Adrenal gland (tissue), 19 donors: ENCODE measurements at places on chromosomes 7 and 10. TPM values are rescaled to one million over a fixed set of nuclear protein-coding genes. Genes with fewer than 3 reads are reported as not detected.

MACC1 gene
- 1.3 TPM for polyA plus RNA-seq

NPY4R gene
- polyA plus RNA-seq, result not detected

JCAD gene
- 17.1 TPM for polyA plus RNA-seq

WNT16 gene
- 0.07 TPM for polyA plus RNA-seq

CLRN3 gene
- polyA plus RNA-seq, result not detected

STEAP4 gene
- 18.0 TPM for polyA plus RNA-seq

ZNF3 gene
- 25.5 TPM for polyA plus RNA-seq

LBX1 gene
- polyA plus RNA-seq, result not detected

DNAH11 gene
- 8.8 TPM for polyA plus RNA-seq

FFAR4 gene
- polyA plus RNA-seq, result 0.20 TPM

CYP2C19 gene
- not detected for polyA plus RNA-seq

GRCh38 chr7:139099172-139099947 is 10.2 kb downstream of the ZC3HAV1 start:
- H3K27me3 ChIP-seq, result no peaks in the 10 kb centered on the region
- no peak overlapping the region for H3K27ac ChIP-seq
- H3K36me3 ChIP-seq, result no peaks in the 10 kb centered on the region
- peaks cover 24% of the 10 kb centered on the region for H3K4me1 ChIP-seq
- no peak for DNase-seq

DNA sequence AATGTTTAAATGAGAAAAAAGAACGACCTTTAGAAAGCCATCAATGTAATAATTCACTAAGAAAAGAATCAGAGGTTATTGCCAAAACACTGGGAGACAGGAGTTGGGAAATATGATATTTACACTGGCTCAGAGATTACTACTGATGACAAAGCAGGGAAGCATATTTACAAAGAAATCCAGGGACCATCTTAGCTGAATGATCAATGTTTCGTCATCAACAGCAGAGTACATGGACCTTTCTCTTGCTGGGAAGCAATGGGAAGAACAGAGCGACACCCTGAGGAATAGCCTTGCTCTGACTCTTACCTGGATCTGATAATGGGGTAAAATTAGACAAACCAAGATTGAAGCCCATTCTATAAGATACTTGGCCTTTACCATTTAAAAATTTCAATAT is 1293.5 kb downstream of the XPNPEP1 start:
- no peaks in the 10 kb centered on the region for H3K4me1 ChIP-seq
- H3K4me3 ChIP-seq, result no peak overlapping the region
- no peaks in the 10 kb centered on the region for H3K27me3 ChIP-seq
- DNase-seq, result no peak
- H3K36me3 ChIP-seq, result no peaks in the 10 kb centered on the region
- no peak overlapping the region for H3K27ac ChIP-seq

GRCh38 chr10:69657430-69657829 is 27.4 kb downstream of the FAM241B start:
- H3K27ac ChIP-seq, result no peak overlapping the region
- H3K4me3 ChIP-seq, result no peak overlapping the region
- no peaks in the 10 kb centered on the region for H3K4me1 ChIP-seq
- DNase-seq, result no peak

GRCh38 chr10:49448924-49449323 is 53.0 kb upstream of the DRGX start:
- H3K4me3 ChIP-seq, result no peak overlapping the region
- no peak overlapping the region for H3K27ac ChIP-seq
- no peaks in the 10 kb centered on the region for H3K36me3 ChIP-seq

DNA sequence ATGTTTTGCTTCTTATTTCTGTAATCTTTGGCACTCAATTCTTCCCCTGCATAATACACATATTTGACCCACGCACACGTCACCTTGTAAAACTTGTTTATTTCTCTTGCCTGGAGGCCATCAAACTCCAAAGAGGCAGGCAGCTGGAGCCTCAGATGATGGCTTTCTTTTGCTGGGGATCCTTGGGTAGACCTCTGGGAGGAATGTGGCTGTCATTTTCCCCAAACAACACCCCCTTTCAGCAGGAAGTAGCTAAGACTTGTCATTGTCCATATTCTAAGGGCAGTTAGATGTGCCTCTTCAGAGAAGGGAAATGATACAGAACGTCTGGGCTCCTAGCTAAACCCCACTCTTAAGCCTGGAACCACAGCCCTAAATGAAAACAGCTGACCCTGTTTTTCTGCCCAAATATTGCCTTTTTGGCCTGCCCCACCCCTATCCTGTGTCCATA is 111.3 kb downstream of the ITGB8 start:
- no peak for DNase-seq
- no peaks in the 10 kb centered on the region for H3K36me3 ChIP-seq

GRCh38 chr10:18157881-18158280 is 17.7 kb downstream of the CACNB2 start:
- H3K27me3 ChIP-seq, result no peaks in the 10 kb centered on the region
- no peak overlapping the region for H3K27ac ChIP-seq
- DNase-seq, result no peak
- no peaks in the 10 kb centered on the region for H3K36me3 ChIP-seq
- no peaks in the 10 kb centered on the region for H3K4me1 ChIP-seq

GRCh38 chr7:2524808-2525657 is 5.5 kb downstream of the LFNG start:
- H3K27me3 ChIP-seq, result no peaks in the 10 kb centered on the region
- H3K4me3 ChIP-seq, result no peak overlapping the region
- peaks cover 77% of the 10 kb centered on the region for H3K4me1 ChIP-seq
- H3K27ac ChIP-seq, result peak overlapping the region; percentile 58
- peaks cover 23% of the 10 kb centered on the region for H3K36me3 ChIP-seq

DNA sequence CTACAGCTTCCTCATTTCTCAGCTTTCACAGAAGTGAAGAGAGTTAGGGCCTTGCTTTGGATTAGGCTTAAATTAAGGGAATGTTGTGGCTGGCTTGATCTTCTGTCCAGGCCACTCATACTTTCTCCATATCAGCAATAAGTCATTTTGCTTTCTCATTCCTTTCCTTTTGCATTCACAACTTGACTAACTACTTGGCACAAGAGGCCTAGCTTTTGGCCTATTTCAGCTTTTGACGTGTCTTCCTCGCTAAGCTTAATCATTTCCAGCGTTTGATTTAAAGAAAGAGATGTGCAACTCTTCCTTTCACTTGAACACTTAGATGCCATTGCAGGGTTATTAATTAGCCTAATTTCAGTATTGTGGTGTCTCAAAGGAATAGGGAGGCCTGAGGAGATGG is 712.0 kb downstream of the INHBA start:
- no peak overlapping the region for H3K27ac ChIP-seq
- no peak for DNase-seq
- no peaks in the 10 kb centered on the region for H3K4me1 ChIP-seq
- no peaks in the 10 kb centered on the region for H3K36me3 ChIP-seq
- no peaks in the 10 kb centered on the region for H3K27me3 ChIP-seq
- no peak overlapping the region for H3K4me3 ChIP-seq

- H3K4me1 ChIP-seq, result peaks cover 29% of the 10 kb centered on the region
- H3K4me3 ChIP-seq, result peak overlapping the region; percentile 96
- no peaks in the 10 kb centered on the region for H3K36me3 ChIP-seq
- peak; percentile 58 for DNase-seq
- H3K27ac ChIP-seq, result peak overlapping the region; percentile 97
- no peaks in the 10 kb centered on the region for H3K27me3 ChIP-seq
Observed at GRCh38 chr10:97319671-97320479, 804 bp downstream of the FRAT1 start.

DNA sequence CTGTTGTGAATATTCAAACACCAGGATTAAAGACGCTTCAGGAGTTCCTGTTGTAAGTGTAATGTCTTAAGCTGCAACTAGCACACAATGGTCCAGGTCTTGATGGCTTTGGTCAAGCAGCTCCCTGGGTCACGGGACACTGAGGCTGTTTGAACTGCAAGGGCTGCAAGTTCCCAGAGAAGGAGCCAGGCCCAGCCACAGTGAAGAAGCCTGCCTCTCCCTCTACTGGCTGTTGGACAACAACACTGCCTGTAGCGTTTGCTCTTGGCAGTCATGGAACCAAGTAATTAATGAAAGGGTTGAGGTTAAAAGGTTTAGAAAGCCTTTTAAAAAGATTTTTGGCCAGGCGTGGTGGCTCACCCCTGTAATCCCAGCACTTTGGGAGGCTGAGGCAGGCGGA is 31.9 kb upstream of the GUSB start:
- H3K4me3 ChIP-seq, result no peak overlapping the region
- H3K27me3 ChIP-seq, result no peaks in the 10 kb centered on the region
- peak; percentile 27 for DNase-seq
- H3K27ac ChIP-seq, result no peak overlapping the region
- H3K36me3 ChIP-seq, result no peaks in the 10 kb centered on the region
- no peaks in the 10 kb centered on the region for H3K4me1 ChIP-seq

GRCh38 chr7:16934722-16935340 is 53.0 kb upstream of the AGR3 start:
- H3K4me1 ChIP-seq, result no peaks in the 10 kb centered on the region
- no peaks in the 10 kb centered on the region for H3K36me3 ChIP-seq
- no peak overlapping the region for H3K4me3 ChIP-seq
- no peak overlapping the region for H3K27ac ChIP-seq
- no peak for DNase-seq

- no peak overlapping the region for H3K27ac ChIP-seq
- no peak overlapping the region for H3K4me3 ChIP-seq
- H3K36me3 ChIP-seq, result no peaks in the 10 kb centered on the region
- H3K4me1 ChIP-seq, result no peaks in the 10 kb centered on the region
- no peaks in the 10 kb centered on the region for H3K27me3 ChIP-seq
Observed at GRCh38 chr10:14712991-14713424, 61.7 kb downstream of the FAM107B start.

GRCh38 chr7:30926313-30926712 is 14.7 kb downstream of the AQP1 start:
- H3K27me3 ChIP-seq, result no peaks in the 10 kb centered on the region
- H3K4me3 ChIP-seq, result no peak overlapping the region
- H3K4me1 ChIP-seq, result peaks cover 4% of the 10 kb centered on the region
- no peak overlapping the region for H3K27ac ChIP-seq
- H3K36me3 ChIP-seq, result no peaks in the 10 kb centered on the region

GRCh38 chr7:155674556-155674955 is 30.1 kb downstream of the RBM33 start:
- H3K4me3 ChIP-seq, result no peak overlapping the region
- no peaks in the 10 kb centered on the region for H3K36me3 ChIP-seq
- H3K27ac ChIP-seq, result no peak overlapping the region

GRCh38 chr10:127968659-127969058 is 61.8 kb downstream of the PTPRE start:
- no peak overlapping the region for H3K27ac ChIP-seq
- peaks cover 31% of the 10 kb centered on the region for H3K4me1 ChIP-seq
- no peak overlapping the region for H3K4me3 ChIP-seq
- H3K27me3 ChIP-seq, result no peaks in the 10 kb centered on the region

- H3K27me3 ChIP-seq, result no peaks in the 10 kb centered on the region
- no peaks in the 10 kb centered on the region for H3K36me3 ChIP-seq
- no peak overlapping the region for H3K4me3 ChIP-seq
- no peaks in the 10 kb centered on the region for H3K4me1 ChIP-seq
Observed at GRCh38 chr7:45203459-45203858, 45.9 kb downstream of the RAMP3 start.

GRCh38 chr7:37481722-37482288 is 33.1 kb upstream of the ELMO1 start:
- no peak overlapping the region for H3K4me3 ChIP-seq
- H3K27ac ChIP-seq, result no peak overlapping the region
- DNase-seq, result no peak
- H3K27me3 ChIP-seq, result no peaks in the 10 kb centered on the region
- no peaks in the 10 kb centered on the region for H3K36me3 ChIP-seq

DNA sequence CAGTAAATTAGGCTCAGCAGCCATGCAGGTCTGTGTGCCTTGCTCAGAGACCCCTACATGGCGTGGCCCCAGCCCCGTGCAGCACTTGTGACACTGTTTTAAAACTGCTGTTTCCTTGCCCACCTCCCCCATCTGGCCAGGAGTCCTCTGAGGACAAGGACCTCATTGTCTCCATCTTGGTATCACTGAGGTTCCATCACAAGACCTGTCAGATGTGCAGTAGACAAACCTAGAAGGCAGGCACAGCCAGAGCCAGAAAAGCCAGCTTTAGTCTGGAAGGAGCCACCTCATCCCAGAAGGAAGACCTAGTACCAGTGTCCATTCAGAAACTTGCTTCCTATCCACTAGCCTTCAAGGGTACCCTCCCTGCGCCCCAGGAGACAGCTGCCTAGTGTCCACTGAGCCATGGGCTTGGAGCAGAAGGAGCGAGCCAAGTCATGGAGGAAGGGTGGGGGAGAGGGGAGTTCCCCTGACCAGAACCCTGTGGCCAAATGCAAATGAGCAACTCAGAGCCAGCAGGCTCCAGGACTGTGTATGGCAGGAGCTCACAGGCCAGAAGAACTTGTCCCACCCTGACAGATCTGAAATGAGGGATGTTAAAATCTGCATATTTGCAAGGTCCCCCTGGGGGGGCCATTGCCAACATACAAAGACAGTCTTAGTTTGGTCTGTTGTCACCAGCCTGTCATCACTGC is 176.1 kb downstream of the SH3PXD2A start:
- no peak overlapping the region for H3K4me3 ChIP-seq
- no peaks in the 10 kb centered on the region for H3K27me3 ChIP-seq
- H3K36me3 ChIP-seq, result no peaks in the 10 kb centered on the region
- H3K4me1 ChIP-seq, result no peaks in the 10 kb centered on the region

DNA sequence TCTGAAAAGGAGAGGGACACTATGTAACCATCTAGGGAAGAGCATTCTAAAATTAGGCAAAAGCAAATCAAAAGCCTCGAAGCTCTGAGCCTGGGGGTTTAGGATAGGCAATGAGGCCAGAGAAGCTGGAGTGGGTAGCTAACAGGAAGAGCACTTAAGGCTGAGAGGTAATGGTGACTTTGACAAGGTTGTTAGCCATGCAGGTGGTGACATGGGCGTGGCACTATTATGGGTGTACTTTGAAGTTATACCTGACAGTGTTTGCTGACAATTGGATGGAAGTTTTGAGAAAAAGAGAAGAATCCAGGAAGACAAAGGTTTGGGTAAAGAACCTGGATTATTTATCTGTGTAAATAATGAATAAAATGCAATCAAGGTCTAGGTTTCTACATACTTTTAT is 383.0 kb upstream of the SEMA3C start:
- H3K27me3 ChIP-seq, result no peaks in the 10 kb centered on the region
- no peak overlapping the region for H3K27ac ChIP-seq

GRCh38 chr10:104329735-104330134 is 8.5 kb downstream of the ITPRIP start:
- DNase-seq, result no peak
- H3K27me3 ChIP-seq, result no peaks in the 10 kb centered on the region
- H3K4me3 ChIP-seq, result no peak overlapping the region
- H3K27ac ChIP-seq, result peak overlapping the region; percentile 44
- peaks cover 60% of the 10 kb centered on the region for H3K4me1 ChIP-seq

- peaks cover 24% of the 10 kb centered on the region for H3K36me3 ChIP-seq
- H3K4me3 ChIP-seq, result peak overlapping the region; percentile 13
- peaks cover 29% of the 10 kb centered on the region for H3K4me1 ChIP-seq
- DNase-seq, result peak; percentile 74
Observed at GRCh38 chr7:150340024-150340749, 1.2 kb downstream of the RARRES2 start.

GRCh38 chr7:20305726-20306125 is 25.0 kb upstream of the ITGB8 start:
- no peak overlapping the region for H3K4me3 ChIP-seq
- H3K4me1 ChIP-seq, result no peaks in the 10 kb centered on the region
- H3K36me3 ChIP-seq, result no peaks in the 10 kb centered on the region
- no peak for DNase-seq
- no peak overlapping the region for H3K27ac ChIP-seq

DNA sequence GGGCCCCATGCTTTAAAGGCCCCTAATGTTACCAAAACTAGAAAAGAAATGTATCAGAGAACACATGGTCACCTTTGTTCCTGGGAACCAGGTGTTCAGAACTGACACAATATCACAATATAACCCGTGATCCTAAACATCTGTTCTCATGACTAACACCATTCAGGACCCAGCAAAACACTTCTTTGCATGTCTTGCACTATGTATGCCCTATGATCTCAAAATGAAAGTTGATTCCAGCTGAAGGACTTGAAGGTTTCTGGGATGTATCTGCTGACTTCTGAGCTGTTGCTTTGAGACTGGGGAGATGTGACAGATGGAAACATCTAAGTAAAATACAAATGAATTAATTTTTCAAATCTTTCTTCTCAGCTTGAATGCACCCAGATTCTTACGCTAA is 37.5 kb upstream of the PIK3CG start:
- H3K27ac ChIP-seq, result no peak overlapping the region
- H3K4me3 ChIP-seq, result no peak overlapping the region
- H3K27me3 ChIP-seq, result no peaks in the 10 kb centered on the region
